Pulmonary artery endothelial cell (primary cell): ENCODE measurements at places on chromosomes 2 and 18. TPM values are rescaled to one million over a fixed set of nuclear protein-coding genes. Genes with fewer than 3 reads are reported as not detected.
A peak's percentile ranks its signal among the peaks of the same experiment; 100 is the strongest.

DNA sequence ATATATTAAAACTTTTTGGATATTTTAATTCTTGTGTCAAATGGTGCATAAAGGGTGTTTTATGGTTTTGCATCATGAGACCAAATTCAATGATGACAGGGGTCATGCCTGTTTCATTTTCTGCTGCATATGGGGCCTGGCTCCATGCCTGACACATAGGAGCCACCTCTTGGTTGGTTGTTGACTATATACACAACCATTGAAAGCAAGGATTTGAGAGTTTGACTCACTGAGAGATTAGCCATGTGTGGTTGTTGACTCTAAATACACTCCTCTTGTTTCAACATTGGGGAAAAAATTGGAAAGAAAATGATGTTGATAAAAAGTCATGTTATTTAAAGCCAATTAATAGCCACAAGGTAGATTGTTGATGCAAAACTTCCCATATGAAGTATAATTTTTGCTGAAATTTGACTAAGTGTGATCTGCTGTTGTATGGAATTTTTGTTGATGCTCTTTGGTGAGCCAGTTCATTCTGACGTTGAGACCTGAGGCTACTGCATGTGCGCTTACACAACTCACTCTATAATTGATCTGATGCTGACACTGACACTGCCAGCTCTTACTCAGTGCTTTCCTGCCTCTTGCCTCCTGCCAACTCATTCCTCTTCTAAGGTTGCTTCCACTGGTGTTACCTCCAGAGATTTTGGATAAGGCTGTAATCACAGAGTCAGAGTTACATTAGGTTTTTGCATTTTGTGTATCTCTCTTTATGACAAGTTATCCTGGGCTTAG lies 446.2 kb upstream of the SLC14A2 start:
- no peak for DNase-seq

DNA sequence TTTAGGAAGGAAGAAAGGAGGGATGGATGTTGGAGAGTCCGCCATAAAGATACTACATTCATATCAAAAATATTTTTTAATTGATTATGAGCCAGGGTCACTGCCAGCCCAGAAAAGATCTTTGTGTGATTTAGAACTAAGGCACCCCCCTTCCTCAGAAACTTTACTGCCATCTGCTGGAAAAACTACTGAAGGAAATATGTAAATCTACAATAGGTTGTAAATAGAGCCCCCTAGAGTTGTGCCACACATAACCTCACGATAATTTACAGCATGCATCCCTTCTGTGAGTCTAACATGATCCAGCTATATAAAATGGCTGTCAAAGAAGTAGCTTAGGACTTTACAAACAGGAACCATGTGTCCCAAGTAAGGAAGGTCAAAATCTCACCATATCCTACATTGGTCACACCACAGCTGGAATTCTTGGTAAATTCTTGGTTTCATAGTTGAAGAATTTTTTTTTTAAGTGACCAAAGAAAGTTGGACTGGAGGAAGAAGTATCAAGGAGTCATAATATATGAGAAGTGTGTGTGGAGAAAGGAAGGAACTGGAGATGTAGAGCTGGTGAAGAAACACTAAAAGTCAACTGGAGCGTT lies 152.5 kb downstream of the CYP26B1 start:
- DNase-seq, result no peak

DNA sequence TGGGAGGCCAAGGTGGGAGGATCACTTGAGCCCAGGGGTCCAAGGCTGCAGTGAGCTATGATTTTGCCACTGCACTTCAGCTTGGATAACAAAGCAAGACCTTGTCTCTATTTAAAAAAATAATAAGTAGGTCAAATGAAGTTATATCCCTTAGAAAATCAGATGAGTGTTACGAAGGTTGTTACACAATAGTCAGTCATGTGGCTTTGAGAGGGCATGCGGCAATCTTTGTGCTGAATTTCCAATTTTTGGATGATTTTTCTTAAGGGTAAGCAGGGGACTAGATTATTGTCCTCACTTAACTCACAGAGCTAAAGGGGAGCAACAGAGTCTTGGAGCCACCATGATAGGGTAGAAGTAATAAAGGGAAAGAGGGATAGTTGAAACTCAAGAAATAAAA lies 71.8 kb downstream of the B3GNT2 start:
- no peak for DNase-seq

GRCh38 chr2:113089916-113090315 lies 22.1 kb downstream of the IL1F10 start:
- DNase-seq, result no peak

DNA sequence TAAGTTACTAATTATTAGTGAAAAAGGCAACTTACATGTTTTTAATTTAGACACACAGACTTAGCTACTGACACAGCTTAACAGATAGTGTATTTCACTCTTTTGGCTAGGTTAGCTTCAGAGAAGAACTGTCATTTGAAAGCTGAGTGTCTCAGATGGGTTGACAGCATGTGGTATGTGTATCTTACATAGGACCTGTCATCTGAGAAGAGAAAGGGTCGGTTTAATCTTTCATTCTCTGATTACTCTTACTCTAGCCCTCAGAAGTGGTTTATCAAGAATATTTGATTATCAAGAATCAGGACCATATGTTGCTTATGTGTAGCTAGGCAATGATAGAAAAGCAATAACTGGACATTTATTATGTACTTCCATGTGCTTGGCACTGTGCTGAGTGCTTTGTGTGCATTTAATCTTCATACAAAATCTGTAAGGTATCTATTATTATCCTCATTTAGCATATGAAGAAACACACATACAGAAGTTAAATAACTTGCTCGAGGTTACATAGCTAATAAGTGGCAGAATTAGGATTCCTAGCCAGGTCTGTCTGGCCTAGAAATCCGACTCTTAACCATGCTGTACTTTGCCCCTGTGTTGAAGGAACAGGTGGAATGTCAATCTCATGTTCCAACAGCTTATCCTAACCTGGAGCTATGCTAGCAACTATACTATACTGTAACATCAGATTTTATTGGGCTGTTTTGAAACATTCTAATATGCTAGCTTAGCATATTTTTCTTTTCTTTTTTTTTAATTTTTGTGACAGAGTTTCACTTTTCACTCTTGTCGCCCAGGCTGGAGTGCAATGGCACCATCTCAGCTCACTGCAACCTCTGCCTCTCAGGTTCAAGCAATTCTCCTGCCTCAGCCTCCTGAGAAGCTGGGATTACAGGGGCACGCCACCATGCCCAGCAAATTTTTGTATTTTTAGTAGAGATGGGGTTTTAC lies 28.4 kb downstream of the CFLAR start:
- no peak for DNase-seq

- no peak for DNase-seq
These were observed 694 bp downstream of the THSD7B start for GRCh38 chr2:136766073-136766404.

DNA sequence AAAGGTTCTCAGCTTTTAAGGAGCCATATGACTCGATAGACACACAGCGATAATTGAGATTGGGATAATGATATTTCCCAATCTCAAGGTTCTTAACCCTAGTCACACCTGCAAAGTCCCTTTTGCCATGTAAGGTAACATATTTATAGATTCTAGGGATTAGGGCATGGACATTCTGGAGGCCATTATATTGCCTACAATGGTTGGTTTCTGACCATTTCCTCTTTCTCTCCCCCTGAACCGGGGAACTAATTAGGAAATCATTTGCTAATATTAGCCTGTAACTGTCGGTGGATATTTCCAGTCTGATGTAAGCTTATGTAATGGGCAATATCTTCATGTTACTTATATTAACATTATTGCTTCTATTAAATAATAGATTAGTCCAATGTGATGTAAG lies 40.8 kb upstream of the ARHGAP15 start:
- DNase-seq, result no peak

DNA sequence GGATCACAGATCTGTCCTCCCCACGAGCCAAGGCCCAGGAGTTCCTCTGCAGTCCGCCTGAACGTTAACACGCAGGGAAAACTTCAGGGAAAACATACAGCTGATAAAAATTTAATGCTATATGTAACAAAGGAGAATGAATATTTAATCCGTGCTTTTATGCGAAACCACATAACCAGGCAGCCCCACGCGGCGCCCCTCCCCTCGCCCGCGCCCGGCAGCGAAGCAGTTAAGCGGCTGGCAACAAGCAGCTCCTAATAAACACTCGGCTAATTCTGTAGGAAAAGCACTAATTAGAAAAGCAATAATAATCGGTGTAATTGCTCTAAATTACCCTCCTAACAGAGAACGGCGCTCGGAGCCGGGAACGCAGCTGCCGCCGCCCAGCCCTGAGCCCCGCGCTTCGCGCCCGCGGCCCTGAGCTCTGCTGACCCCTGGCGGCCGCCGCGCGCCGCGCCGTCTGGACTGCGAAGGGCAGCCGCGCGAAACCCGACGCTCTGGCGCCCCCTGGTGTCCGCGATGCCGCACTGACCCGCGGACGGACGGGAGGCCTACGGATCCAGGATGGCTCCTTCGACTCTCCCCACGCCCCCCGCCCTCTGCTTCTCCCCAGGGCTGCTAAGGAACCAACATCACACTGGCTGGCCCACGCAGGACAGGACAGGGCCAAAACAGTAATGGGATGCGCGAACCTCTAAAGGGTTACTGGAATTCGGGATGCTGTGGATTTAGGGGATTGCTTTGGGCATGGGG lies 181.4 kb downstream of the SMAD2 start:
- DNase-seq, result no peak

- DNase-seq, result no peak
These were observed 9.4 kb upstream of the RAPGEF4 start for GRCh38 chr2:172726172-172726735.

GRCh38 chr2:143051465-143051864 lies 77.8 kb upstream of the ARHGAP15 start:
- no peak for DNase-seq

DNA sequence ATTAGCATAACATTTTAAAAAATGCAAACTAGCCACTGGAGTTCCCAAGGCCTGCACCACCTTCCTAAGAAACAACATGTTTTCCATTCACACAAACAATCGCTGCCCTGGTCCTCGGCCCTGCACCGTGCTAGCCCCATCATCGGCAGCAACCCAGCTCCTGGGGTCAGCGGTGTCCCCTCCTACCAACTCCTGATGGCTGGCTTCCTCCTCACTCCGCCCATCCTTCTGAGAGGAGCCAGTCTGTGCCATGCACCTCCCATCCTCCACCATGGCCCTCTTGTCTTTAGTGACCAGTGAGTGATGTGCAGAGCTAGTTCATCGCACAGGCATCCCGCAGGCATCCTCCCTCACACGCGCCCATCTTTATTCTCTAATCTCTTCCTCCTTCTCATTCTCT lies 81.9 kb downstream of the LONRF2 start:
- no peak for DNase-seq

- DNase-seq, result no peak
These were observed 233.7 kb upstream of the CWC22 start for GRCh38 chr2:180240774-180241173.

GRCh38 chr2:238900511-238900910 lies 52.6 kb downstream of the TWIST2 start:
- DNase-seq, result no peak

- no peak for DNase-seq
These were observed 269.0 kb downstream of the ICOS start for GRCh38 chr2:204205538-204205937.

DNA sequence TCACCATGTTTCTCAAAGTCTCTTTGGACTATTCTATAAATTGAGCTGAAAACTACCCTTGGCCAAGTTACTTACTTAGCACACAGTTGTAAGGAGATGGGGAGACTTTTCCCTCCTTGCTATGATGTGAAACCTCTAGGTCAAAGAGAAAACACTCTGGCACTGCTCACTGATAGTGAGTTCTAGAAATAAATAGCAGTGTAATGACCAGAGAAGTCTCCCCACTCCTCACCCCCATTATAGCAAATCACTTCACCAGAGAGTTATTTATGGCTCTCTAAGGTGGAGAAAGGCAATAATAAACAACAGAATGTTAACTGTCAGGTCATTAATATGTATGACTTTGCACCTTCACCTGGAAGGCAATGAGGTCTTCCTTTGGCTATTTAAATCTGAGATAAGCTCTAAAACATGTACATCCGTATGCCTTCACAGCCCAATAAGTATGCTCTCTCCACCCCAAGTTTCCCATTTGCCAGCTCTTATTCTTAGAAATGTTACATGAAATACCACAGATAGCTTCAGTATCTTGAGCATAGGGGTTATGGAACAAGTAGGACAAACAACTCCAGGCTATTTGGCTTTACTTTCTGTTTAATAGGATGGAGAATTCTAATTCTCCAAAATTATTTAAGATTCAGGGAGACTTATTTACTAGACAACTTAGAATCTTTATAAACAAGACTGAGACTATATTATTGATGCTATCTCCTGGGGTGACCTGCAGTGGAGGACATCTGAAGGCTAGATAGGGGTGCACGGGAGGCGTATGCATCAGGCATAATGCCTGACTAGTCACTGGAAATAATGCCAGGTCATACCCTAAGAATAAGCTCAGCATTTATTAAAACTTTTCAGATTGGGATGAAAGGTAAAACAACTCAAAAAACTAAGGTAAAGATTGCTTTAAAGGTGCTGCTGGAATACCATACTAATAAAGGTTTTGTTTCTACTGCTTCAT lies 65.3 kb upstream of the DTNB start:
- DNase-seq, result no peak

- no peak for DNase-seq
These were observed 13.4 kb upstream of the CELF4 start for GRCh38 chr18:37578886-37579513.

DNA sequence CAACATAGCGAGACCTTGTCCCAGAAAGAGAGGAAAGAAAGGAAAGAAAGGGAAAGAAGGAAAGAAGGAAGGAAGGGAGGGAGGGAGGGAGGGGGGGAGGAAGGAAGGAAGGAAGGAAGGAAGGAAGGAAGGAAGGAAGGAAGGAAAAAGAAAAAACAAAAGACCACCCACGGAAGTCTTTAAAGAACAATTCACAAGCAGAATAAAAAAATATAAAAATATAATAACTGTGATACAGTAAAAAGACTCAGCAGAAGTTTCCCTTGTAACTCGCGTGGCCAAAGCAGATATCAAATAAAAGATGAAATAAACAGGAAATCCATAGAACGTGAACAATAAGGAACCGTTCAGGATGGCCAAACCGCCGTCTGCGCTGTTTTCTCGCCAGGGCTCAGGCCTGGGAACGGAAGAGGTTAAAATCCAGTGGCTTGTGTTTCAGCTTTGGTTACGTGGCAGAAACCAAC lies 1.2 kb upstream of the SLC1A4 start:
- DNase-seq, result peak; percentile 64

DNA sequence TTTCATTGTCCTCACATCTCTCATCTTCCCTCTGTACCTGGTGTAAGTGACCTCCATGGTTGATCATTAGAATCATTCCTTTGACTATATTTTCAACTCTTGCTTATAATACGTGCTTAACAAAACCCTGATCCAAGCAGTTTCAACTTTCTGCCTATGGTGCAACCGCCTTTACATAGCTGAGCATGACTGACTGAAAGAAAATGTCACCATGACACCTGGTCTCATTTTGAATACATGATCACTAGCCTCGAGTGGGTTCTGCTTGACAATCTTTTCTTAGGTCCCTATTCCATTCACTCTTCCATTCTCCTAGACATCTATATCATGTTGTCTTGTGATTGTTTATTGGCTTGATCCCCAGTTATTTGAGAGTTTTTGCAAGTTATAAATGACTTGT lies 78.9 kb upstream of the STAM2 start:
- no peak for DNase-seq

- DNase-seq, result no peak
These were observed 79.0 kb upstream of the SCG2 start for GRCh38 chr2:223681125-223681524.

GRCh38 chr2:66523990-66524389 lies 89.1 kb downstream of the MEIS1 start:
- no peak for DNase-seq

The CHRNG gene
- total RNA-seq, result not detected in 2 replicates

The VWC2L gene
- total RNA-seq, result not detected in 2 replicates

The SERPINE2 gene
- total RNA-seq, result 10.7 and 12.9 TPM in 2 replicates

The FHL2 gene
- total RNA-seq, result 115 and 169 TPM in 2 replicates

The ALKAL2 gene
- total RNA-seq, result not detected in 2 replicates

The HTR2B gene
- total RNA-seq, result 4.2 and 6.1 TPM in 2 replicates

The CD226 gene
- total RNA-seq, result 0.04 and 0.13 TPM in 2 replicates

The RGPD3 gene
- total RNA-seq, result 0.18 and 0.20 TPM in 2 replicates
